ENCODE measurements at places on chromosomes 12 and 14.

- no peak for DNase-seq
Observed at GRCh38 chr14:26255213-26255612, 342.6 kb downstream of the NOVA1 start.

DNA sequence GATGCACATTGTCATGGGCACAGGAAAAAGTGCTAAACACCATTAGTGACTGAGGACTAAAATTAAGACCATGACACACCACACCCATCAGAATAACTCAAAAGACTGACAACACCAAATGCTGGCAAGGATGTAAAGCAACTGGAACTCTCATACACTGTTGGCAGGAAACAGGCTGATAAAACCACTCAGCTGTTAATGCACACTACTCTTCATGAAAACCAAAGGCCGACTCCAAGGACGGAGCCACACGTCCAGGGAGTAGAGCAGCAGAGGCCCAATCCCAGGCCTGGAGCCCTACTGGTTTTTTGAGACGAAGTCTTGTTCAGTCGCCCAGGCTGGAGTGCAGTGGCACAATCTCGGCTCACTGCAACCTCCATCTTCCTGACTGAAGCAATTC, 6.4 kb downstream of the RAD52 start:
- DNase-seq: no peak

DNA sequence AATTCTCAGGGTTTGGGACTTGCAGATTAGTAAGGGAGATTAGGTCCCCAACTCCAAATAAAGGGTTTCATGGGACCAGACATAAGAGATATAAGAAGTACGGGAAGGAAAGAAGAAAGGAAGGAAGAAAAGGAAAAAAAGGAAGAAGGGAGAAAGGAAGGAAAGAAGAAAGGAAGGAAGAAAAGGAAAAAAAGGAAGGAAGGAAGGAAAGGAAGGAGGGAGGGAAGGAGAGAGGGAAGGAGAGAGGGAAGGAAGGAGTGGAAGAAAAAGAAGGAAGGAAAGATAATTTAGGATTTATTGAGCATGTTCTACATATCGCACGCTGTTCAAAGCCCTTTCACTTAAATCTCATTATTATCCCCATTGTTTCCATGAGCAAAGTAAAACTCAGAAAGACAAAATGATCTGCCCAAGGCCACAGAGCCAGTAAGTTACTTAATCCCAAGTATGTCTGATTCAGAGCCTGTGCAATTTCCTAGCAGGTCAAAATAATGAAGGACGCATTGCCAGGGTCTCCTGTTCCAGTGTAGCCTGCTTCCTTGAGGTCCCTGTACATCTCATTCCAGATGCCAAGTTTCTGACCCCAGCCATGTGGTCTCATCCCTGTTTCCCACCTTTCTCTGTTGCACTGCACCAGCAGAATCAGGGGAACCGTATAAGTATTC, 3.9 kb upstream of the HDAC7 start:
- no peak for DNase-seq

- DNase-seq: no peak
Observed at GRCh38 chr12:77054851-77055250, 10.5 kb downstream of the E2F7 start.

DNA sequence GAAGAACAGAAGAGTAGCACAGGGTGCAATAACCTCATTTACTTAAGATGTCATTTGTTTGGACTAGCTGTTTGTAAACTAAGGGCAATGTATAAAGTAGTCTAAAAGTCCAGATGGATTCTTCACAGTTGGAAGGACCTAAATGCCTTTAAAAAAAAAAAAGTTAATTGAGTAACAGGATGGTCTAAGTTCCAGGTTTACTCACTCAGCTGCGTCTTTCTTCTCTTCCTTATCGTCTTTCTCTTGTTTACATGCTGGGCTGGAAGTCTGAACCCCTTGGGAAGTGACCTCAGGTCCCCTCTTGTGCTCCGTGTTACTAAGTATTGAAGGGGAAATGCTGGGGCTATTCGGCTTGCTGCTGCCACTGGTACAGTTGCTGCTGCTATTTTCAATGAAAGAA, 82.5 kb downstream of the SH2B3 start:
- no peak for DNase-seq

DNA sequence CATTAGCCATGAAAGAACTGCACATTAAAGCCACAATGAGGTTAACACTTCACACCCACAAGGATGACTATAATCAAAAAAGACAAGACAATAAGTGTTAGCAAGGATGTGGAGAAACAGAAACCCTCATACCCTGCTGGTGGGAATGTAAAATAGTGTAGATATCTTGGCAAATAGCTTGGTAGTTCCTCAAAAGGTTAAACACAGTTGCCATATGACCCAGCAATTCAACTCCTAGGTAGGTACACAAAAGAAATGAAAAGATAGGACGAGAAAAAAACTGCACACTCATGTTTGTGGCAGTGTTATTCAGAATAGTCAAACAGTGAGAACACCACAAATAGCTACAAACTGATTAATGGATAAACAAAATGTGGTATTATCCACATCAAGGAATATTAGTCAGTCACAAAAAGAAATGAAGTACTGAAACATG, 93.5 kb downstream of the ATXN2 start:
- DNase-seq: no peak

DNA sequence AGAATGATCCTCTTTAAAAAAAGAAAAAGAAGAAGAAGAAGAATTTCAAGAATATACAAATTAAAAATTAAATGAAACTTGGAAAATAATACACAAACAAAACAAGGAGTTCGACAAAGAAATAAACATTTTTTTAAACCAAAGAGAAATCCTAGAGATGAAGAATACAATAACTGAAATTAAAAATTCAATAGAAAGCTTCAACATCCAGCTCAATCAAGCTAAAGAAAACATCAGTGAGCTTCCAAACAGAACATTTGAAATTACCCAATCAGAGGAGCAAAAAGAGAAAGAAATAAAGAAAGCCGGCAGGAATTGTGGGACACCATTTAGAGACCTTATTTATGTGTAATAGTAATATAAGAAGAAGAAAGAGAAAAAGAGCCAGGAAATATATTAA, 37.2 kb upstream of the RHOJ start:
- no peak for DNase-seq

DNA sequence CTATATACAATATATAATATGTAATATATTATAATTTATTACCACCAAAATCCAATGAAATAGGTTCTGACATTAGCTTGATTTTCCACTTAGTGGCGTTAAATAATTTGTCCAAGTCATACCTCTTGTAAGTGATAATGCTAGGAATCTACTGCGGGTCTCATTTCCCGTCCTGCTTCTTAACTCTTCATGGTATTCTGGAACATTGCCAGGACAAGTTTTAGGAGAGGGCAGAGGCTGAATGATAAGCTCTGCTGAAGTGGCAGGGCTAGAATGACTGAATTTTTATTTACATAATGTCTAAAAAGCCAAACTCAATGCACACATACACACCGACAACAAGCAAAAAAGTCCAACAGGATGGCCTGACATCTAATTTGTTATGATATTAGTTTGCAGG, 70.4 kb upstream of the PTPRQ start:
- no peak for DNase-seq

DNA sequence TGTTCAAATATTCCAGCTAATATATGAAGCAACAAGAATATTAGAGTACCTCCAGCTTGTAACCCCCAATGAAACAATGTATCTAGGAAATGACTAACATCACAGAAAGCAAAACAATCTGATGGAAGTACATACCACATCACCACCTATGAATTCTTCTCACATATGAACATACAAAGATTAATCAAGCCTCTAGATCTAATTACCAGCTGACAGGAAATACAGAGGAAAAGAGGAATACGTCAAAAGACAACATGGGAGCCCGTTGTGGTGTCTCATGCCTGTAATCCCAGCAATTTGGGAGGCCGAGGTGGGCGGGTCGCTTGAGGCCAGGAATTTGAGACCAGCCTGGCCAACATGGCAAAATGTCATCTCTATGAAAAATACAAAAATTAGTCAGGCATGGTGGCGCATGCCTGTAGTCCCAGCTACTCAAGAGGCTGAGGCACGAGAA, 7.5 kb downstream of the NEDD8 start:
- DNase-seq: no peak

- DNase-seq: no peak
Observed at GRCh38 chr12:55631733-55632132, 5.0 kb upstream of the OR10P1 start.

- no peak for DNase-seq
Observed at GRCh38 chr14:73816393-73816816, 35.2 kb upstream of the PTGR2 start.

DNA sequence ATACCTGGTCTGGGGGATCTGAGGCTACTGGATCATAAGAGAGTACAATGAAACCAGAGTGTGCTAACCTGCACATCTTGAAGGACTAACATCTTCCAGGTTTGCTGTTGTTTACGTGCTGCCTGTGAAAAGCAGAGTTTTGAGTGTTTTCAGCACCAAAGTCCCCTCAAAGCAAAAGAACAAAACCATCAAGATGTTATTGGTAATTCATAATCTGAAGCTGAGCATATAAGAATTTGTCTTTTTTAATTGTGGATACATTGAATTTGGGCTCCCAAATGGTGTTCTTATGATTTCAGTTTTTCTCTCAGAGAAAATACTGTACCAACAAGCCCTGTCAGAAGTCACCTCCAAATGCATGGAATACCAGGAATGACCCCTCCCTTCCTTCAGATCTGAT, 110.2 kb downstream of the BTG1 start:
- DNase-seq: no peak

DNA sequence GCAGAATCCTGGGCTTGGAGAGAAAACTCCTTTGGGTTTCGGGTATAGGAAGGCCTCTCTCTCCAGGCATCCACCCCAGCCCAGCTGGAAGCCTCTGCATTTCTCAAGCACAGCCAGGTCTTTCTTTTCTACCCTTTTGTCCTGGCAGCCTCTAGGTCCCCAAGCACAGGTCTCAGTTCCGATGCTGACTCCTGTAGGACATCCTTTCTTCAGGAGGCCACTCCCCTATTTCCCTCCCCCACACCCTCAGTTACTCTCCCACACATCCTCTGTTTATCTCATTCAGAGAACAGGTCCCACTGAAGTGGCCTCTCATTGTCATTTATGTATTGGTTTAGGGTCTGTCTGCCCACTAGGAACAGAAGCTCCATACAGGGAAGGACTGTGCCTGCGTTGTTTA, 352.6 kb downstream of the VRK1 start:
- no peak for DNase-seq

GRCh38 chr14:55813630-55814029, 233.6 kb downstream of the KTN1 start:
- DNase-seq: no peak

DNA sequence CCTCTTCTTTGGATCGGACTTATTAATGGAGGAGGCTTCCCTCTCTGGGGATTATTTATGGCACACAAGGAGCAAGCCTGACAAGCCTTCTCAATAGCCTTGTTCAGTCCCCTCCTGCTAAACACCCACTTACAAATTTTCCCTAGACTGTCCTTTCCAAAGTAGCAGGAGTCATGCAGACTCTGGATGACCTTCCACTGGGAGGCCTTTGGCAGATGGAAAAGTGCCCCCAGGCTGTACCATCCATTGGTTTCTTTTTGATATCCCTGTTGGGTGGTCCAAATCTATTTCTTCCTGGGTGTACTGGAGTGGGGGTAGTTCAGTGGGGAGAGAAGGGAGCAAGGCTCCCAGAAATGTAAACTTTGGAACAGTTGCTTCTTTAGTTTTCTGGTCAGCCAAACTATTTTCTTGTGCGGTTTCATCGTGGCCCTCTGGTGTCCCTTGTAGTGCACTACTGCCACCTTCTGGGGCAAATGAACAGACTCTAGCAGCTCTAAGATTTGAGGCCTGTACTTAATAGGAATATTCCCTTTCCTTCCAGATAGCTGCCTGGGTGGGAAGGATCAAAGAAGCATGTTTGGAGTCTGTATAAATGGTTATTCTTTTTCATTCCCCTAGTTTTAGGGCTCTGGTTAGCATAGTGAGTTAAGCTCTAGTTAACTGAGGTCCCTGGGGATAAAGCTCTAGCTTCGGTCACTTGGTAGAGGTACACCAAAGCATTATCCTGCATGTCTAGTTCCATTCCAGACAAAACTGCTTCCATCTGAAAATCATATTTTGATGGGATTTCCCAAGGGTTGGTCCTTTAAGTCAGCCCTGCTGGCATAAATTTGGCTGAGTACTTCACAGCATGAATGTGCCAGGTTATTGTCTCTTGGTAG, 409.5 kb downstream of the SLC6A15 start:
- DNase-seq: peak; percentile 51

- no peak for DNase-seq
Observed at GRCh38 chr14:99579903-99580571, 24.0 kb downstream of the CCDC85C start.

- no peak for DNase-seq
Observed at GRCh38 chr12:85626001-85626783, 210.0 kb downstream of the RASSF9 start.

GRCh38 chr12:18700271-18700670, 37.5 kb downstream of the PLCZ1 start:
- no peak for DNase-seq

DNA sequence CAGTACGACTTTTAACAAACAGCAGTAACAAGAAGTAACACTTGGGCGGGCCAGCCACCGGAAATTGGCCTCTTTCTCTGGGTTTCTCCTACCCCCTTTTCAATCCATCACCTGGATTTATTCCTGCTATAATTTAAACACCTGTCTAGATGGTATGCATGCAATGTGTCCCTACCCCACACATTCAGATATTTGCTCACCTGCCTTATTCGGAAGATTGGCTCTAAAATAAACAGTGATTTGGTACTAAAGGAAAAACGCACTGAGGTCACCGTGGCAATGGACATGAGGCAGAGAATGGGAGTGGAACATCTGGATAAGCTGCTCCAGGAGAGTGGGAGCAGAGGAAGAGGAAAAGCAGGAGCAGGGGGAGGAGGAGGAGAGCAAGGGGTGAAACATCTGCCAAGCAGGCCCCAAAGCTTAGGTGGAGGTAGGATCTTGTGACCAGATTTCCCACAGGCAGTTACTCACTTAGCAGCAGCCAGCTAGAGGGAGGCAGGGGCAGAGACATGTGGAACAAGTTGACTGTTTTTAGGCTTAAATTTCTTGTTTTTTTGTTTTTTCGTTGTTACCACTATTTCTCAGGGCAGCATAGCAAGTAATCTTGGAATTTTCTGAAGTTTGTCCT, 150.9 kb downstream of the TTLL5 start:
- DNase-seq: no peak

- DNase-seq: no peak
Observed at GRCh38 chr14:79337761-79338160, 873.5 kb downstream of the DIO2 start.

- DNase-seq: no peak
Observed at GRCh38 chr12:94779485-94779884, 129.1 kb upstream of the TMCC3 start.
